Lung (tissue), 17 donors: ENCODE measurements at places on chromosomes 7 and 10. TPM values are rescaled to one million over a fixed set of nuclear protein-coding genes. Genes with fewer than 3 reads are reported as not detected.
A peak's percentile ranks its signal among the peaks of the same experiment; 100 is the strongest.

DNA sequence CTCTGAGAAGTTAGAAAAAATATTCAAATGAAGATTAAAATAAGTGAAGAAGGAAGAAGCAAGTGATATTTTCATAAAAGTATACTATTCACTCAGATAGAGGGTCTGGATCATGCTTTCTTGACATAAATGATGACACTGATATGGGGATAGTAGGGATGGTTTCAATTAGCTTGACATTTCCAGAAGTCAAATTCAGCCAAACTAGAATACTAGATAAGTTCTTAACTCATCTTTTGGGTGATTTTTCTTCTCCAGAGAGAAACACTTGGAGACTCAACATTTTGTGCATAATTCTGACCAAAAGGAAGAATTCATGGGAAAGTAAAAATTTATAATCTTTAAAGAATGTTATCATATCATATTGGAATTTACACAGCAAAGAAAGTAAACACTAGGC lies 152.0 kb upstream of the LRGUK start:
- no peak for DNase-seq

Gene LRRC18
- polyA plus RNA-seq, result 2.4 TPM

GRCh38 chr7:96173781-96174180 lies 148.1 kb downstream of the SLC25A13 start:
- DNase-seq, result no peak

GRCh38 chr7:137992550-137993394 lies 9.1 kb downstream of the CREB3L2 start:
- peak; percentile 28 for DNase-seq

DNA sequence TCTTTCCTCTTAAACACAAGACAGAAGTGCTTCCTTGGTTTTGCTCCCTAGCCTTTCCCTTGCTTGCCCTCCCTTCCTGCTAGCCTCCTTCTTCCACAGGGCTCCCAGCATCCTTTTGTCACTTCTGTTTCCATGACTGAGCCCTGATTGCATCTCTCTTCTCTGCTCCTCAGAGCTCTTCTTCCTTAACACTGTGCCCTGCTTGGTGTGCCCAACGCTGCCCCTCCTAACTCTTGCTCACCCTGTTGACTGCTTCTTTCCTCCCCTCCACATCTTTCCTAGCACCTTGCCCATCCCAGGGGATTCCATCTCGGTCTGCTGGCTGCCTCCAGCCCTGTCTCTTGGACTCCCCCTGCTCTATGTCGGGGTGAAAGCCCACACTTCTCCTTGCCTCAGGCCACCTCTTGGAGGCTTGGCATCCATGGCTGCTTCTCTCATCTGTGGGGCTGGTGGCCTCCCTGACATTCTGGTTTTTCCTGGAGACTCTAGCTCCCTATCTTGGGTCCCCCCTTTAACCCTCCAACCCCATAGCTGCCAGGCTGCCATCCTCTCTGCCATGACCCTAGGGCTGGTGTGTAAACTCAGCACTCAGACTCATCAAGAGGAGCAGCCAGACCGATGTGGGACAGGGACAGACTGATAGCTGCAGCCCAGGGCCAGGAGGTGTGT lies 5.8 kb downstream of the IGFBP1 start:
- no peak for DNase-seq

GRCh38 chr7:101308245-101309085 lies 13.1 kb downstream of the IFT22 start:
- DNase-seq, result peak; percentile 62

- DNase-seq, result no peak
Observed at GRCh38 chr7:43018446-43018845, 86.3 kb downstream of the MRPL32 start.

Gene ZNF365
- polyA plus RNA-seq, result 1.5 TPM

GRCh38 chr7:41481353-41481752 lies 221.5 kb downstream of the INHBA start:
- DNase-seq, result no peak

Gene ACHE
- polyA plus RNA-seq, result 2.6 TPM

Gene TMEM213
- polyA plus RNA-seq, result 0.83 TPM

DNA sequence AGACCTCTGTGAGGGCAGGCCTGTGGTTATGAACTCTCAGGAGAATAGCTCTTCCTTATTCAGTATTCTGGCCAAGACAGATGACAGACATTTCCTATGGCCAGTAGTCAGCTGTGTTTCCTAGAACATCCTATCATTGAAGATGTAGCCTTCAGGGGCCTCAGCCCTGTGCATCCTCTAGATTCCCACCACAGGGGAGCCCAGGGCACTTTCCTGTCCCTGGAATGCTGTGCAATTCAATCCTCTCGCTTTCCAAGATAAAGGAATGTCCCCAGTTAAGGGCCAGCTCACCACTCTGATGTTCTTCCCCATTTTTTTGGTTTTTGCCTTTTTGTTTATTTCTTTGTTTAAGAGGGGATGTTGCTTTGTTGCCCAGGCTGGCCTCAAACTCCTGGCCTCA lies 578.8 kb upstream of the C7orf33 start:
- DNase-seq, result no peak

Gene ZPBP
- polyA plus RNA-seq, result not detected

DNA sequence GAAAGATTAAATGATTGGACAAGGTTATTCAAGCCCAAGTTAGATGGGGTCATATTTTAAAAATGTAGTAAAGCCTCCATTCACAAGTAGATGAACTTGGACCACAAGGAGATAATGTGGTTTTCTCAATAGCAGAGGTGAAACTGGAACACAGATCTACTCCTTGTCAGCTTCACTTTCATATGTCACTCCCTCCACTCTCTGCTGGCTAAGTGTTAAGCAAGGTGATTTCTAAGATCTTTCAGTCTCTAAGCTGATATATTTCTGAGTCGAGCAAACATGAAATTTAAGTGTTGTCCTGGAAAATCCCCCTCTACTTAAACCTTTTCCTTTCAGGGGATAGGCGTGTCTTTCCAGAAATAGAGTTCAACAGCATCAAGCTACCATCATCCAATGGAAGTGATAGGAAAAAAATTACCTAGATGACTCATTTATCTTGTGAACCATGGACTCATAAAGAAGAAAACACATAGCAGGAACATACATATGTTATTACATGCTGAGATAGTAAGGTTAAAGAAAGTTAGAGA lies 275.0 kb downstream of the PTEN start:
- no peak for DNase-seq

- DNase-seq, result no peak
Observed at GRCh38 chr7:348962-349743, 59.2 kb downstream of the FOXL3 start.

GRCh38 chr7:138388673-138389491 lies 71.2 kb upstream of the TRIM24 start:
- DNase-seq, result no peak

Gene WNT16
- polyA plus RNA-seq, result 0.02 TPM

- DNase-seq, result no peak
Observed at GRCh38 chr10:58399410-58399809, 14.2 kb downstream of the TFAM start.

Gene GUSB
- 50.8 TPM for polyA plus RNA-seq

Gene MUC12
- 1.4 TPM for polyA plus RNA-seq

Gene IL15RA
- 25.5 TPM for polyA plus RNA-seq

DNA sequence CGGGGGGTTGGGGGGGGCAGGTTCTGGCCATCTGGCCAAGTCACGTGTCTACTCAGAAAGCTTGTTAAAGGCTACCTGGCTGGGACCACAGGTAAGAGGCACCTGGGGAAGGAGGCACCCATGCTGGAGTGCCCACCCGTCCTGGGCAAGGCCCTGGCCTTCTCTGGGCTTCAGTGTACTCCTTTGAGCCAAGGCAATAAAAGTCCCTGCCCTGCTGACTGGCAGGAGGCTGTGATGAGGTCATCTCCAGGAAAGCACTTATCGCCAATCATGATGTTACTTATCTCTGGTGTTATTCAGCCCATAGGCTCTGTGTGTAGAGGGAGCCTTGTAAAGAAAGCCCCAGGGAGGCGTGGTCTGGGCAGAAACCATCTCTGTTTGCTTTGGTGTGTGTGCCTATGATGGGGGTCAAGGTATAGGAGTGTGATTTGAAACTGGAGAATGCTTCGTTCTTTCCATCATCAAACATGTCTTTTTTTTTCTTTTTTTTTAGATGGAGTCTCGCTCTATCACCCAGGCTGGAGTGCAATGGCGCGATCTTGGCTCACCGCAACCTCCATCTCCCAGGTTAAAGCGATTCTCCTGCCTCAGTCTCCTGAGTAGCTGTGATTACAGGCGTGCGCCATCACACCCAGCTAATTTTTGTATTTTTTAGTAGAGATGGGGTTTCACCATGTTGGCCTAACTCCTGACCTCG lies 2.5 kb upstream of the CLDN4 start:
- no peak for DNase-seq

- DNase-seq, result no peak
Observed at GRCh38 chr7:18494821-18495408, 634 bp upstream of the HDAC9 start.

DNA sequence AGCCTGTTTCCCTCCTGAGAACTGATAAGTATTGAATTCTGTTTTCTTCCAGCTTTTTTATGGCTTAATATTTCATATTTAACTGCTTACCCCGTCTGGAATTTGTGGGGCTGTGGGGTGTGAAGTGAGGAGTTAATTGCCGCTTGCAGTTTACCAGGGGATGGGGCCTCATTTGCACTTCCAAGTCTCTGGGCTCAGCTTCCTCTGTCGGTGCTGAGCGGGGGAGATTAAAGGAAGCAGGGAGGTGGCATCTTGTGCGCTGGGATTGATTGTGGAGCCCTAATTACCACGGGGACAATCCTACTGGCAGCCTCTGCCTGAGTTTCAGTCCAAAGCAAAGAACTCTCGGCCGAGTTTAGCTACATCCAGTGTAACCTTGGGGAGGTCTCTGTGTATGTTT lies 33.4 kb downstream of the ELFN1 start:
- DNase-seq, result peak; percentile 7

DNA sequence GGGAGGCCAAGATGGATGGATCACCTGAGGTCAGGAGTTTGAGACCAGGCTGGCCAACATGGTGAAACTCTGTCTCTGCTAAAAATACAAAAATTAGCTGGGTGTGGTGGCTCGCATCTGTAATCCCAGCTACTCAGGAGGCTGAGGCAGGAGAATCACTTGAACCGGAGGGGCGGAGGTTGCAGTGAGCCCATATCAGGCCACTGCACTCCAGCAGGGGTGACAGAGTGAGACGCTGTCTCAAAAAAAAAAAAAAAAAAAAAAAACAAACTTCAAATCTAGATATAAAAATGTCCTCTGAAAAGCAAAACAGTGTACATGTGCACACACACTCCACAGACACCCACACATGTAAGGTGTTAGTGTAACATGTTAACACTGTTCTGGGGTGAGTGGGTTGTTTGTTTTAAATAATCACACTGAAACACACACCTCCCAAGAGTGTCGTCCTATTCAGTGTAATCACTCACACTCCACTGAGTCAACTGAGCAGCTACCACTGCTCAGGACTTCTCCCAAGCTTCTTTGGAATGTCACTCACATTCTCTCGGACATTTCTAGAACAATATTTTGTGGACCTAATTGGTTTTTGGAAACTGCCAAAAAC lies 12.8 kb upstream of the RGS10 start:
- DNase-seq, result no peak

GRCh38 chr7:44565097-44565794 lies 8.5 kb downstream of the DDX56 start:
- peak; percentile 48 for DNase-seq

GRCh38 chr10:130354573-130354954 lies 218.4 kb downstream of the GLRX3 start:
- DNase-seq, result no peak

GRCh38 chr7:12403287-12404181 lies at the start of gene VWDE:
TSS of gene VWDE (minus strand) at chr7:12403865. CDS start at chr7:12403716, 149 bp downstream.
- DNase-seq, result peak; percentile 46

GRCh38 chr10:76141376-76141775 lies 710.0 kb downstream of the LRMDA start:
- no peak for DNase-seq

GRCh38 chr10:113118882-113119281 lies 168.8 kb downstream of the TCF7L2 start:
- no peak for DNase-seq

Gene KCNH2
- polyA plus RNA-seq, result 0.43 TPM

Gene EBLN1
- polyA plus RNA-seq, result not detected

Gene GNB2
- 130 TPM for polyA plus RNA-seq

- DNase-seq, result no peak
Observed at GRCh38 chr7:155353256-155353897, 55.7 kb downstream of the INSIG1 start.

- DNase-seq, result no peak
Observed at GRCh38 chr7:54109501-54109900, 432.7 kb upstream of the VSTM2A start.

GRCh38 chr7:39353615-39354376 lies 212.4 kb upstream of the YAE1 start:
- peak; percentile 29 for DNase-seq

Gene GAD2
- not detected for polyA plus RNA-seq

- DNase-seq, result no peak
Observed at GRCh38 chr7:380711-381210, 90.8 kb downstream of the FOXL3 start.

DNA sequence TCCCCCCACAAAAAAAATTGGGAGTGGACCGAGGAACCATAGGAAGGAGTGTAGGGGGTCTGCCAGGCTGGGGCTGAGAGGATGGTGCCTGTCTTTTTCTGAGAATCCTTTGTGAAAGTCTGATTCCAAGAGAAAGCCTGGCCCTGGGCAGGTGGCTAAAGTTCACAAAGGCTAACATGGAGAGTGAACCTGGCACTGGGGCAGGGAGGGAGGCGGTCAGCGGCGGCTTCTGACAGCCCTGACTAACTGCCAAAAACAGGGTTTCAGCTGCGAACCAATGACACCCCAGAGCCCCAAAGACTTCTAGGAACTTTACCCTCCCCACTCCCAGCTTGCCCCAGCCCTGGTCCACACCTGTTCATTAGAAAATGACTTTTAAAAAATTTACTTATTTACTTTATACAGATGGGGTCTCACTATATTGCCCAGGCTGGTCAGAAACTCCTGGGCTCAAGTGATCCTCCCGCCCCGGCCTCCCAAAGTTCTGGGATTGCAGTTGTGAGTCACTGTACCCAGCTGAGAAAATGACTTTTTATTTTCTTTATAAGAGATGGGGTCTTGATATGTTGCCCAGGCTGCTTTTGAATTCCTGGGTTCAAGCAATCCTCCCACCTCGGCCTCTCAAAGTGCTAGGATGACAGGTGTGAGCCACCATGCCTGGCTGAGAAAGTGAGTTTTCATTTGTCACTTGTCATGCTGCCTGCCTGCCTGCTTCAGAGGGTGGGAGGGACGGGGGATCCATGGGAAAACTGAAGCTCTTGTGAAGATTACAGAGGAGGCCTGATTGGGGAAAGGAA lies 61.0 kb upstream of the DUSP5 start:
- DNase-seq, result no peak
